EL (cell line): ENCODE measurements at places on chromosomes 6 and 20.

DNA sequence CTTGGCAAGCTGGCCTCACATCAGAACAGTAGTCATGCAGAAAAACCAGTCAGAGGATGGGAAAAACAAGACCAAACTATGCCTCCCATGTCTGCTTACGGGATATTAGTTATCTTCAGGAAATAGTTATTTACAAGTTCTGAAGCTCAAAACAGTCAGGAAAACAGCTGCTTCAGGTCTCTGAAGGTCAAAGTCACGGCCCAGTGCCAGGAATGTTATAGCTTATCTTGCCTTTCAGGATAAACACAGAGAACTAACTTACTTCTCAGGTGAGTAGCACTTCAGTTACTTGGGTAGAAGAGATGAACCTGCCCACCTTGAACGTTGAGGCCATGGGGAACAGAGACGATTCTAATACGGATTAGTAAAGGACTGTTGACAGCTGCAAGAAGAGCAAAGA is 310.7 kb downstream of the KIF16B start:
- DNase-seq, result no peak

DNA sequence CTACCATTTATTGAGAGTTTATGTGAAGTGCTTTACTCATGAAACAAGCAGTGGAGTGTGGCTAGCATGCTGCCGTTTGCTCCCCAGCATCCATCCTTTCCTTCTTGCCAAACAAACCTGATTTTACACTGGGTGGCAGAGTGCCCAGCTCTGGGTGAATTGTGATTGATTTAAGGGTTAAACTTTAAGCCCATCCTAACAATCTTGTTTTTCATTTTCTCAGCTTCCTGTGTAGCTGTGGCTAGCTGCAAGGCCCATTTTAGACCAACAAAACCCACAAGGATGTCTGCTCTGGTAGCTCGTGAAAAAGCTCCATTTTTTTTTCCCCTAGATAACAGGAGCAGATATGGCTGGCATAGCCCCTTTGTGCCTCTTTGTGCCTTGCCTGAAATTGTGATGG is 77.7 kb upstream of the KCNG1 start:
- DNase-seq, result no peak

DNA sequence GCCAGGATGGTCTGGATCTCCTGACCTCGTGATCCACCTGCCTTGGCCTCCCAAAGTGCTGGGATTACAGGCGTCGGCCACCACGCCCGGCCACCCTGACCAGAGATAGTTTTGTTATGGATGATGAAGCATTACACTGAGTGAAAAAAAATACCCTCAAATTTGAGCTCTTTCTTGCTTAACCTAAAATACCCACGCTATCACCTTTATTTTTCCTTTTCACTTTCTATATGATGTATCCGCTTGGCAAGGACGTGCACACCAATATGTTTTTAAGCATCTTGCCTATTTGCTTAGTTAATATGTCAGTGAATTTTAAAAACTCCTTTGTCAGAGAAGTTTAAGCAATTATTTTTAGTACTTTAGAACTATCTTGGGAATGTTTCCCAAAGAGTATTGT is 150.4 kb downstream of the INSM1 start:
- no peak for DNase-seq

- DNase-seq, result no peak
These were observed 2.1 kb downstream of the FOXS1 start for GRCh38 chr20:31843288-31843687.
